ENCODE measurements at places on chromosomes 7 and 10.

DNA sequence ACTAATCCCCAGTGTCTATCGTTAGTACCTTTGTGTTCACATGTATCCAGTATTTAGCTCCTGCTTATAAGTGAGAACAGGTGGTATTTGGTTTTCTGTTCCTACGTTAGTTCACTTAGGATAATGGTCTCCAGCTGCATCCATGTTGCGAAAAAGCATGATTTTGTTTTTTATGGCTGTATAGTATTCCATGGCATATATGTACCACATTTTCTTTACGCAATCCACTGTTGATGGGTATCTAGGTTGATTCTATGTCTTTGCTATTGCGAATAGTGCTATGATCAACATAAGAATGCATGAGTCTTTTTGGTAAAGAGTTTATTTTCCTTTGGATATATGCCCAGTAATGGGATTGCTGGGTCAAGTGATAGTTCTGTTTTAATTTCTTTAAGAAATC, 59.1 kb downstream of the CH25H start:
- no peak for DNase-seq

GRCh38 chr7:105920766-105921165, 42.3 kb upstream of the CDHR3 start:
- DNase-seq = no peak

GRCh38 chr10:60048091-60048501, 141.7 kb upstream of the CCDC6 start:
- no peak for DNase-seq

DNA sequence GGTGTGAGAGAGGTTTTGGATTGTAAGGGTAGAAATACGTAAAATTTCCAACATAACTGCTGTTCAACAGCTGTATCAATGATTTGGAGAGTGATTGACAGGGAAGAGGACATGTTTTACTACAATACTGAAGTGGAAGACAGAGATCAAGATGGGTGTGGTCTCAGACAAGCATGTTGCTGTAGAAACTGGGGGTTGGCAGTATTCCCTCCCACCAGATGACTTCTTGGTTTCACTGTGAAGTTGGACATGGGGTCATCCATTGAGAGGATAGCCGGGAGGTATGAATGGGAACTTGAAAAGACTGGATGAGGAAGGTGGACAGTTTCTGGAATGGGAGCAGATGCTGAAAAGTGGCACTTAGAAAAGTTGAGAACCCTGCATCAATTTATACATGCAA, 95.3 kb upstream of the HDAC9 start:
- DNase-seq = no peak

DNA sequence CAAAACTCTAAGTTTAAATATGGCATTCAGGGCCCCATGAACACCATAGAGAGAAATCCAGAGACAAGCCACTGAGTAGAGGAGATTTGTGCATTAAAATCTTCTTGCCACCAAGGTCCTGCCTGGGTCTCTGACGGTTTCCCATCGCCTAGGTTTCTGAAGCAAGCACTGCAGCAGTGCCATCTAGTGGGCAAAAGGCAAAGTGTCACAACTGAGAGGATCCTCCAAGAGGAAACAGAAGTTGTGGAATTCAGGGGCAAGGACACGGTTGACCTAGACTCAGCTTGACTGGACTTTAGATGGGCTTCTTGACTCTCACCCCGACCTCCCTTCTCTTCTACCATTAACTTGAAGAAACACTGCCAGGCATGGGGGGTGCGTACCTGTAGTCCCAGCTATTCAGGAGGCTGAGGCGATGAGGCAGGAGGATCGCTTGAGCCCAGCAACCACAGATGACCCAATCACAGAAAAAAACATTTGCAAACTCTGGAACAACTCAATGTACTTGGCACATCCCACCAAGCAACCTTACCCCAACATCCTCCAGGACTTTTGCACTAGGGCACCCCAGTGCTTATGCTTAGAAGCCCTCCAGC, 604.1 kb downstream of the GALNT17 start:
- DNase-seq = peak; percentile 6

DNA sequence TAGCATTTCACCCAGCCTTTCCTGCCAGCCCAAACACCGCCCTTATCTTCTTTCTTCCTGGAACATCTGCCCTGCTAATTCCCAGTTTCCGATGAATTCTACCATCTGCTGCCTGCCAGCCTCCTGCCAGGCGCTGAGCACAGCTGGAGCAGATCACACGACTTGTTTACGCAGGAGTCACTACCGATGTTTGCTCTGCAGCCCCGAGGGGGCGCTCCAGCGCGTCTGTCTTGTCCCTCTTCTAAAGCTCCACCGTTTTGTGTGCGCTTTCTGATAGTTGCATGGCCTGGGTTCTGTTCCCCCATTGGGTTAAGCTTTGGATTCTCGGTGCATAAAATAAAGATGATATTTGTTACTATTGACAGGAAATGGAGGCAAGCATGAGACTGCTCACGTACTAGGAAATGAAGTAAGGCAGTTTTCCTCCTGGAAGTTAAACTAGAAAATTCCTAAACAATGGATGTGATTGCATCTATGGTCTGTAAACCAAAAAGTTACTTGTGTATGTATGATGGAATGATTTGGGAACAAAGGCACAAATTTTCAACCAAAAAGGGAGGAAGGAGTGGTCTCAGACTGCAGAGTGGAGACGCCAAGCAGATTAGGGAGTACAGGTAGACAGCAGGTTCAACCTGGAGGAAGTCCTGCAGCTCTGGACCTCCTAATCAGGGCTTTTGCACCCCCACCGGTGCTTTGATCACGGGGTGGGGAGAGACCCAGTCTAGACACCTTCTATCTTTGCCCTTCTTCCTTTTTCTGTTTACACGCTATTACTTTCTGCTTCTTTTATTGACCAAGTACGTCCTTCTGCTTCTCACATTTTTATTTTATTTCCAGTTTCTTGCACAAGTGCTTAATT, 2.2 kb upstream of the RBM17 start:
- peak; percentile 73 for DNase-seq

DNA sequence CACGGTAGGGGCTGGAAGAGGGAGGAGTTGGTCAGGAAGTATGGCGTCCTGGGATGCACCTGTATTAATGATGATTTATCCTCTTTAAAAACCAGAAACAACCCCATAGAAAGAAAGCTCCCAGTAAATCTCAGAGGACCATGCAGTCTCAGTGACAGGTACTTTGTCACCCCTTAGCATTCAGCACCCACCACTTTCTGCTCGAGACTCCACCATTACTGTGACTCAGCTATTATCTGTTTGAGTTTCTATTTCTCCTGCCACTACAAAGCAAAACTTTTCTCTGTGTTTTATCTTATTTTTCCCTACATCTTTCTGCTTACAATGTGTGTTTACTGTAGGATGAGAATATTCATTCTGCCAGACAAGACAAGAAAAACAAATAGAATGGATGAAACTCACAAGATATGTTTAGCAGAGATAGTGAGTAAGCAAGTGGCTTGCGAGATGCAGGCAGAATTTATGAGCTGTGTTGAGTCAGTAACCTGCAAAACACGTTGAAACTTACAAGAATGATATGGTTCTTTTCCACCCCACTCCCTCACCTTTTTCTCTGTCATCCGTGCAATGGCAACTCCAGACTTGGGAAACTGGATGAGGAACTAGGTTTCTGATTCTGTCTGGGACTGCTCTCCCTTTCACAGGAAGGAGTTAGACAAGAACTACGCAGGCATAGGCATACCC, 127.1 kb downstream of the AOAH start:
- no peak for DNase-seq

GRCh38 chr10:62000726-62001125, 99.2 kb downstream of the ARID5B start:
- DNase-seq = no peak

DNA sequence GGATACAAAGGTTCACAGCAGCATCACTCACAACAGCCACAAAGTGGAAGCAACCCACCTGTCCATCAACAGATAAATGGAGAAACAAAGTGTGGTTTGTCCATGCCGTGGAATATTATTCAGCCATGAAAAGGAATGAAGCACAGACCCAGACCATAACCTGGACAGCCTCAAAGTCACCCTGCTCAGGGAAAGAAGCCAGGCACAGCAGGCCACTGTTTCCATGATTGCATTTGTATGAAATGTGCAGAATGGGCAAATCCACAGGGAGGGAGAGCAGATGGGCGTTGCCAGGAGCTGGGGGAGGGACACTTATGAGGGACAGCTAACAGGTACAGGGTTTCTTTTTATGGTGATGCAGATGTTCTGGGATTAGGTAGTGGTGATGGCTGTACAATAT, 30.3 kb downstream of the FOXL3 start:
- no peak for DNase-seq

- DNase-seq = no peak
These were observed 28.2 kb downstream of the NOD1 start for GRCh38 chr7:30450240-30450982.

DNA sequence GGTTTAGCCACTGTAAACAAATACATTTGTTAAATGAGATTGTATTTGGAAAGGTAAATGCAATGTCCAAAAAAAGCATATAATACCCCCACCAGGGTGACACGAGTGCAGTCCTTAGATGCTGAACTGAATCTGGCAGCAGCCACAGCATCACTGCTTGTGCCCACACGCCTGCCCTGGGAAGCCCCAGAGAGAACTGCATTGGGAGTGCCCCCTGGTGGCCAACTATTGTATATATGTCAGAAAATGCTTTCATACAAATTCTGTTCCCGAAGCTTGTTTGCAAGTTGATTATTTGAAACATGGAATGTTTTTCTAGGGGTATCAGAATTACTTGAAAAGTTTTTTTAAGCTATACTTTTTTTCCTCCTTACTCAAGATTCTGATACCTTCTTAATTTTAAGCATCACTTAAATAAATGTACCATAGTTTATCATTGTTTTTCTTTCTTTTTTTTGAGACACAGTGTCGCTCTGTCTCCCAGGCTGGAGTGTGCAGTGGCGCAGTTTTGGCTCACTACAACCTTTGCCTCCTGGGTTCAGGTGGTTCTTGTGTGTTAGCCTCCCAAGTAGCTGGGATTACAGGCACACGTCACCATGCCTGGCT, 50.1 kb downstream of the LANCL2 start:
- DNase-seq = peak; percentile 71

DNA sequence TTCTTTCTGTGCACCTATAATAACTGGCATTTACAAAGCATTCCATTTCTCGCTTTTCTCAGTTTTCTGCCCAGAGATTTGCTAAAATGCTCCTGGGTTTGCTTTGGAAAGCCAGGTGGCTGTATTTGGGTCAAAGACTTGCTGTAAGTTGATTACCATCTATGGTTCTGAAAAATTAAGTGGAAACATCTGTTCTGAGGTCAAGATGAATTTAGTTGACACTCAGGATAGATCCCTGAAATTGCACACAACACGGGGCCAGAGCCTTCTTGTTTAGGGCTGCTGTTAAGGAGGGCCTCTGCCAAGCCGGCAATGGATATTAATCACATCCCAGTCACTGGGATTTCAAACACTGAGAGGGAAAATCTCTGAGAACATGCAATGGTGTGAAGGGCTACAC, 111.6 kb upstream of the GLI3 start:
- DNase-seq = no peak

- DNase-seq = no peak
These were observed 110.6 kb downstream of the PPP1R9A start for GRCh38 chr7:95018021-95018420.

- no peak for DNase-seq
These were observed 282.3 kb downstream of the HGF start for GRCh38 chr7:81487516-81487915.

Data from T-helper 1 cell (primary cell).